NCI-H526 (cell line): ENCODE measurements at places on chromosomes 1 and 21.

DNA sequence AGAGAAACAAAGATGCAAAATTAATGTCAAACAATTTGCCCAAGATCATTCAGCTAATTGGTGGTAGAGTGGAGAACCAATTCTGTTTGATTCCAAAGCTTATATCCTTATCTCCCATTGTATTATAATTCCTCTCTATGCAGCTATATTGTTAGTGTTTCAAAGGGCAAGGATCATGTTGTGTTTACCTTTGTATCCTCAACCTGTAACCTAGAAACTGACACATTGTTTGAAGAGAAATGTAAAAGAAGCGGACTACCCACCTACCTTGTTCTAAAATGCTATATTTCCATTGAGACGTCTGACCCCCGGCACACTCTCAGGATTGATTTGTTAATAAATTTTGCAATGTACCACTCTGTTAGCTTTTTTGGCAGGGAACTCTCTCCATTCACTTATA is 9.3 kb downstream of the RAVER2 start:
- DNase-seq: no peak

DNA sequence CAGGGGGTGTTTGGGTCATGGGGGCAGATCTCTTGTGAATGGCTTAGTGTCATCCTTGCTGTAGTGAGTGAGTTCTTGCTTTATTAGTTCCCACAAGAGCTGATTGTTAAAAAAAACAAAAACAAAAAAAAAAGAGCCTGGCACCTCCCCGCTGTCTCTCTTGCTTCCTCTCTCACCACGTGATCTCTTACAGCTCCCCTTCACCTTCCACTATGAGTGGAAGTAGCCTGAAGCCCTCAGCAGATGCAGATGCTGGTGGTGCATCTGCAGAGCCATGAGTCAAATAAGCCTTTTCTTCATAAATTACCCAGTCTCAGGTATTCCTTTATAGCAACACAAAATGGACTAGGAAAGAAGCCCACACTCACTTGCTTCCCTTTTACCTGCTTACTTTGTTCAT is 17.2 kb upstream of the RGL1 start:
- DNase-seq: no peak

GRCh38 chr1:183466781-183467180 is 5.5 kb upstream of the SMG7 start:
- DNase-seq: no peak

GRCh38 chr21:44785620-44786335 is 15.8 kb downstream of the UBE2G2 start:
- no peak for DNase-seq

DNA sequence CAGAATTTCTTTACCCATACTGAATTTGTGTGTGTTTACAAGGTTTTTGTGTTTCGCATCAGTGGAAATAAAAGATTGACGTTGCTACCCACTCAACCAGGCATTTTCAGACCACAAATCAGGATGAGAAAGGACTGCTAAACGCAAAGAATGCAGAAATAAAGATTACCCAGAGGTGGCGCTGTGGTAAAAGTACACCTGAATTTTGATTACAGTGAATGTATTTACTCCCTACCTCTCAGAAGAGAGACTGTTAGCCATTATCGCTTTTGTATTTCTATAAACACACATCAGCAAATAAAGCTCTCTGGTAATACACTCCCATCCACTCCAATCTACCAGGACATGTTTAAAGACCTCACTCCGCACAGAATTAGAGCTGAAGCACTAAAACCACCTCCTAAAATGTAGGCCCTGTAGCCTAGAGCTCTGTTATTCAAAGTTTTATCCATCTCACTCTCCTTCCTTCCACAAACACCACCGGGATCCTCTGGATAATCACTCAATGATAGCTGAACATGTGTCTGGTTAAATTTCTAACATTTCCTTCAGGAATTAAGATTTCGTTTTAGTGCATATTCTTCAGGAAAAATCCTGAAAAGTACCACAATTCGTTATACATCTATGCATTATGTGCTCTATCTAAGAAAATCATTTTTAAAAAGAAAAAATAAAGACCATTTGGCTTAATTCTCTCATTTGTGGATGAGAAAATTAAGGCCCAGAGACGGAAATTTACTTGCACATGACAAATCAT is 2.5 kb upstream of the LMO4 start:
- DNase-seq: peak; percentile 67

DNA sequence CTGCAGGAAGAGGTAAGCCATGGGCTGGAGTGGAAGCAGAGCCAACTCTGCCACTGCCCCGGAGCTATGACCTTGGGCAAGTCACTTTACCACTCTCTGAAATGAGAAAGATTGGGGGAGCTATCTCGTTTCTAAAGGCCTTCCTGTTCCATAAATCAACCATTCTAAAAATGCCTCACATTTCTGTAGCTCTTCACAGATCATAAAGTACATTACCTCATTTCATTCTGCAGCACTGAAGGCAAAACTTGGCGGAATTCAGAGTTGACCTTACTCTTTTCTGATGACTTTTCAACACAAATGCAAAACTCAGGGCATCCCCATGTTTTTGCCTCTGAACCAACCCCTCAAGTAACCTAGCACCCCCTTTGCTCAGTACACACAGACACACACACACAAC is 404.0 kb upstream of the NFIA start:
- DNase-seq: no peak
